Naive thymus-derived CD8-positive, alpha-beta T cell (primary cell): ENCODE measurements at places on chromosomes 5 and 9. TPM values are rescaled to one million over a fixed set of nuclear protein-coding genes. Genes with fewer than 3 reads are reported as not detected.

- DNase-seq, result no peak
- H3K27me3 ChIP-seq, result no peaks in the 10 kb centered on the region
- H3K4me1 ChIP-seq, result peaks cover 3% of the 10 kb centered on the region
- H3K27ac ChIP-seq, result no peak overlapping the region
- peaks cover 12% of the 10 kb centered on the region for H3K36me3 ChIP-seq
These were observed 24.9 kb downstream of the KCNV2 start for GRCh38 chr9:2742214-2742613.

Gene PTPRD
- not detected for total RNA-seq

Gene GNE
- total RNA-seq, result 17.4 TPM

DNA sequence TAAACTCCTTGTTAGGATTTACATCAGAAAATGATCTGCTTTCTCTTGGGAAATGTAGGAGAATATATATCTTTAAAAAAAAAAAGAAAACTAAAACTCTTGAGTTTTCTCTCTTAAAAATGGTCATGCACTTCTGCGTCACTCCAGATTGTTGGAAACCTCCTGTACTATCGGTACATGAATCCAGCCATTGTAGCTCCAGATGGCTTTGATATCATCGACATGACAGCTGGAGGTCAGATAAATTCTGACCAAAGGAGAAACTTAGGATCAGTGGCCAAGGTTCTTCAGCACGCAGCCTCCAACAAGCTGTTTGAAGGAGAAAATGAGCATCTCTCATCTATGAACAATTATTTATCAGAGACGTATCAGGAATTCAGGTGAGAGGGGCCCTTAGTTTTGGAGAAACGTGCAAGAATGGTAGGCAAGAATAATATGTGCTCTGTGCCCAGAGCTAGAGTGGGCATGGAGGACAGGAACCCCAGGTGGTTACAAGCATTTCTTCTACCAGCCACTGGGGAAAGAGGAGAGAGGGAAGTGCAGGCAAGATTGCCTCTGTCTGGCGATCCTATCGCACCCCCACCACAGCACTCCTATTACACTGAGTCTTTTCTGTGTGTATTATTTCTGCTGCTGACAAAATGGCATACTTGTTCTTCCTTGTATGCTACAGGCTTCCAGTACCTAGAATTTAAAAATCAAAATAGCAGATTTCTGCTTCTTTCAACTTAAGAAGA, 41.4 kb upstream of the F2R start:
- peaks cover 91% of the 10 kb centered on the region for H3K36me3 ChIP-seq
- no peak overlapping the region for H3K4me3 ChIP-seq
- H3K27me3 ChIP-seq, result no peaks in the 10 kb centered on the region
- no peak overlapping the region for H3K27ac ChIP-seq
- H3K4me1 ChIP-seq, result no peaks in the 10 kb centered on the region
- DNase-seq, result no peak

GRCh38 chr5:6941631-6942030, 228.4 kb downstream of the TENT4A start:
- H3K36me3 ChIP-seq, result no peaks in the 10 kb centered on the region
- H3K27ac ChIP-seq, result no peak overlapping the region
- H3K27me3 ChIP-seq, result peaks cover 25% of the 10 kb centered on the region
- no peaks in the 10 kb centered on the region for H3K4me1 ChIP-seq
- DNase-seq, result no peak

Gene CCDC187
- total RNA-seq, result not detected

DNA sequence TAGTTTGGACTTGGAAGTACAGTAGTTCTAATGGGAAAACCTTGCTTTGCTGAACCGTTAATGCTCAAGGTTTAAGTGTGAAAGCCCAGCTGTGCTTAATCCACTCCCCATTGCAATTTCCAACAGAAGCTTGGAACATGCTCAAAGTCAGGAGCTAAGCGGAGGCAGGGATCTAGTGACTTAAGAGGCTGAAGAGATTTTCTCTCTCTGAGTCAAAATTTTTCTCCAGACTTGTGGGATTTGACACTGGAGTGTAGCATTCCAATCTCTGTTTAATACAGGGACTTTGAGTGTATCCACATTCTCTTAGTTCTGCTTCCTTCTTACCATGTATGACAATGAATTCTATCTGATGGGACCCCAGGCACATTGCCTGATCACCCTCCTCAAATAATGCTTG, 471.8 kb downstream of the KIF4B start:
- no peak overlapping the region for H3K27ac ChIP-seq
- no peaks in the 10 kb centered on the region for H3K4me1 ChIP-seq
- H3K4me3 ChIP-seq, result no peak overlapping the region
- no peak for DNase-seq

Gene LVRN
- 0.38 TPM for total RNA-seq

Gene MUSK
- total RNA-seq, result not detected

GRCh38 chr9:12815888-12816287, 41.1 kb downstream of the LURAP1L start:
- H3K4me3 ChIP-seq, result no peak overlapping the region
- no peak for DNase-seq

Gene LCN15
- total RNA-seq, result not detected

DNA sequence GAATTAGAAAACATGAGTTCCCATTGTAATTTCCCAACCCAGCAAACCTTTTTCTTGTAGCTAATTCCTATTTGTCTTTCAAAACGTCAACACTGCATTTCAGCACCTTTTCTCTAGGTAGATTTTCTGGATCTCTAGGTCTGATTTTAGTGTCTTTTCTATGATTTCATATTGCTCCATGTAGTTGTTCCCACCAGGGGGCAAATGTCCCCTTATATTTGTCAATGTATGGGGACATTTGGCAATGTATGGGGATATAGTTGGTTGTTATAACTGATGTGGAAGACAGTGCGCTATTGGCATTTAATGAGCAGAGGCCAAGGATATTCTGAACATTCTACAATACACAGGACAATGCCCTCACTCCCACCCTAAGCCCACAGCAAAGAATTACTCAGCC, 273.9 kb upstream of the ADRA1B start:
- H3K36me3 ChIP-seq, result peaks cover under 1% of the 10 kb centered on the region
- no peak overlapping the region for H3K4me3 ChIP-seq
- H3K4me1 ChIP-seq, result no peaks in the 10 kb centered on the region

DNA sequence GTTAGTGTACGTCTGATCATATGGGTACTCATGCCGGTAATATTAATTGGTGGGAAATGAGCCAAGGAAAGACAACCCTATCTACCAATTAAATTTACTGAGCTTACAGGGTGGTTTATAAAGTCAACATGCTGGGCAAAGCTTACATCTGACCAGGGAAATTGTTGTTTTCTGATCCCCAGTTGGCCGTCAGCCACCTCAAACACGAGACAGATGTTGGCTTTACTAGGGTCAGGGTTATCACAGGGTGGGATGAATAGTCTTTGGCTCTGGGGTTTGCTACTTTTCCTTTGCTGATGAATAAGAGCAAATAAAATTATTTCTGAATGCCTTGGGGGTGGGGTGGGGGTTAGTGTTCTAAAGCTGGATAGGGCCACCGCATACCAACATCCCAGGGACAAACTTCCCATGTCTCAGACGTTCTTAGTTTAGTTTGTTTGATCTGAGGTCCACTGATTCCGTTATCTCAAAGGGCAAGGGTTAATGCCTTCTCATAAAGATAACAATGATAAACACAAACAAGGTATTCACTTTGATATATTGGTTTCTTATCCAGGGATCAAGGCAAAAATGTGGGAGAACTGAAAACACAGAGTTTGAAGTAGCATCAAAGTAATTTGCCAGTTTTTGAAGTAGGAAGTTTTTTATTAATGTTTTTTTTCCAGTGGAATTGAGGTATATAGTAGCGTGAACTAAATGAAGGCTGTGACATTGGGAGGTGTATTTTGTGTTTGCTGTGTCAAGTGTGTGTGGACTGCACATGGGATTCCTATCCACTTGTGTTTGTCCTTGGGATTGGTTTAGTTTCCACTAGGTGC, 109.1 kb upstream of the RPS23 start:
- no peaks in the 10 kb centered on the region for H3K4me1 ChIP-seq
- H3K27me3 ChIP-seq, result peaks cover 4% of the 10 kb centered on the region
- no peak overlapping the region for H3K27ac ChIP-seq
- H3K36me3 ChIP-seq, result no peaks in the 10 kb centered on the region
- DNase-seq, result no peak

GRCh38 chr9:136451221-136451877, 11.7 kb upstream of the INPP5E start:
- peaks cover 91% of the 10 kb centered on the region for H3K36me3 ChIP-seq
- no peaks in the 10 kb centered on the region for H3K4me1 ChIP-seq
- no peak overlapping the region for H3K27ac ChIP-seq

- peak; percentile 7 for DNase-seq
- no peaks in the 10 kb centered on the region for H3K36me3 ChIP-seq
- H3K27ac ChIP-seq, result no peak overlapping the region
- H3K27me3 ChIP-seq, result no peaks in the 10 kb centered on the region
- H3K4me3 ChIP-seq, result no peak overlapping the region
These were observed 9.2 kb upstream of the SHOC1 start for GRCh38 chr9:111803924-111804323.

- H3K4me1 ChIP-seq, result no peaks in the 10 kb centered on the region
- DNase-seq, result no peak
- no peaks in the 10 kb centered on the region for H3K36me3 ChIP-seq
- H3K27me3 ChIP-seq, result peaks cover 2% of the 10 kb centered on the region
- no peak overlapping the region for H3K4me3 ChIP-seq
- H3K27ac ChIP-seq, result no peak overlapping the region
These were observed 26.7 kb upstream of the ALDH1A1 start for GRCh38 chr9:72979405-72980100.

GRCh38 chr5:36457511-36458270, 148.7 kb upstream of the SLC1A3 start:
- no peaks in the 10 kb centered on the region for H3K4me1 ChIP-seq
- no peak overlapping the region for H3K27ac ChIP-seq
- no peaks in the 10 kb centered on the region for H3K36me3 ChIP-seq
- H3K4me3 ChIP-seq, result no peak overlapping the region
- peaks cover 10% of the 10 kb centered on the region for H3K27me3 ChIP-seq

Gene SYNPO
- total RNA-seq, result 0.83 TPM

DNA sequence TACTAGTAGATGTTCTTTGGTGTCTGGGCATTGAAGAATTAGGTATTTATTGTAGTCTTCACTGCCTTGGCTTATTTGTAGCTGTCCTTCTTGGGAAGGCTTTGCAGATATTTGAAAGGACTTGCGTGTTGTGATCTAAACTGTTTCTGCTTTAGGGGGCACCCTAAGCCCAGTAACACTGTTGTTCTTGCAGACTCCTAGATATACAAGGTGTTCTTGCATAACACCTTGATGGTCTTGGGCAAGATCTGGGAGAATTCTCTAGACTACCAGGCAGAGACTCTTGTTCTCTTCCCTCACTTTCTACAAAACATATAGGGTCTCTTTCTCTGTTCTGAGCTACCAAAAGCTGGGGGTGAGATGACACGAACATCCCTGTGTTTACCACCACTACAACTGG, 179.1 kb downstream of the FAM170A start:
- no peak for DNase-seq
- H3K27ac ChIP-seq, result no peak overlapping the region
- no peak overlapping the region for H3K4me3 ChIP-seq

Gene UBE2D2
- 236 TPM for total RNA-seq

Gene SAXO1
- total RNA-seq, result 0.38 TPM

DNA sequence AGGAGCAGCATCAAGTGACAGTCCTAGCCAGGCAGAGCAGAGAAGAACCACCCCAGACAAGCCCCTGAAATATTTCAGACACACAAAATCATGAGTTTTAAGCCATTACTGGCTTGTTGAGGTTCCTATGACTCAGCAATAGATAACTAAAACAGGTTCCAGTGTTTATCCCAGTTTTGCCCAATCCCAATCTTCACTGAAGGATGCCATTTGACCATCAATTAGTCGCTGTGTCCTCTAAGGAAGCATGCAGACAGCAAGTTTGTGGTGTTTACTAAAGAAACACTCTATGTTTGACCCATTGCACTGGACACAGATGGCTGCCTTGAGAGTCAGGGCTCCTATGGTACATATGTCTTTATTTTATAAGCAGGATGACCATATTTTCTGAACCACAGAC, 186.7 kb downstream of the SYK start:
- H3K4me3 ChIP-seq, result no peak overlapping the region
- no peak overlapping the region for H3K27ac ChIP-seq
- DNase-seq, result no peak
- no peaks in the 10 kb centered on the region for H3K4me1 ChIP-seq
- no peaks in the 10 kb centered on the region for H3K36me3 ChIP-seq

DNA sequence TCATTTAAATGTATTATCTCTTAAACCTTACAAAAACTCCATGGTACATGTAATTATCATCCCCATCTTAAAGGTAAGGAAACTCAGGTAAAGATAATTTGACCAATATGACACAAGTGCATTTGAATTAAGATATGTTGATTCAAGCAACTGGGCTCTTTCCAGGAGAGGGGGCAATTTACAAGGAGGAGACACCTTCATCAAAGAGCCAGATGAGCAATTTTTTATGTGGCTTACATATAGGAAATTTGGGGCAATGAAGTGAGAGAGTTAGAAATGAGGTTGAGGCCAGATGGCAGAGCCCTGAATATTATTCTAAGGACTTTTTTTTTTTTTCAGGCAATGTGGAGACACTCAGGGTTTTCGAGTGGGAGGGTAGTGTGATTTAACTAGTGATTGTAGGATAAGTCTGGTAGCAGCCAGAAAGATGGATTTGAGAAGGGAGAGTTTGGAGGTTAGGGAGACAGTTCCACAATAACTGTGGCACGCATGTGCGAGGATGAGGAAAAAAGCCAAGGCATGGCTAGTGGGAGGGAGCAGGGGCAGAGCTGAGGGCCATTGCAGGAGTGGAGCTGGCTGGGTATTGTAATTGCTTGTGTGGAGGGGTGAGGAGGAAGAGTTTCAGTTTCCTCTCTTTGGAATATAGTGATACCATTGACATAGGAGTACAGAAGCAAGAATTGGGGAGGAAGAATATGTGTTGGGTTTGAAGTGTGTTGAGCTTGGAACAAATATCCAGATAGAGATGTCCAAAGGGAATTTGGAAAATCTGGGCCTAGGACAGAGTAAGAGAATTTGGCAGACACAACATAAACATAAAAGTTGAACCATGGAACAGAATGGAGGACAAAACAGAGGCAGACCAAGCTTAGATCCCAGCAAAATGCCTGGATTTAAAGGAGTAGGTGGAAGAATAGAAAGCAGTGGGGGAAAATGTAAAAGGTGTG, 72.0 kb downstream of the ACTBL2 start:
- no peak overlapping the region for H3K4me3 ChIP-seq
- H3K27ac ChIP-seq, result no peak overlapping the region
- no peak for DNase-seq
- no peaks in the 10 kb centered on the region for H3K36me3 ChIP-seq
- H3K27me3 ChIP-seq, result peaks cover 2% of the 10 kb centered on the region

Gene PCDHGB3
- 0.55 TPM for total RNA-seq

Gene WWC1
- 0.62 TPM for total RNA-seq

- H3K27me3 ChIP-seq, result peaks cover 23% of the 10 kb centered on the region
- no peaks in the 10 kb centered on the region for H3K36me3 ChIP-seq
- no peak overlapping the region for H3K4me3 ChIP-seq
- DNase-seq, result no peak
These were observed 268.2 kb upstream of the RFX3 start for GRCh38 chr9:3793971-3794383.

GRCh38 chr9:18909140-18910018, 123.6 kb downstream of the SAXO1 start:
- no peak overlapping the region for H3K27ac ChIP-seq
- no peak overlapping the region for H3K4me3 ChIP-seq
- H3K4me1 ChIP-seq, result no peaks in the 10 kb centered on the region
- no peaks in the 10 kb centered on the region for H3K36me3 ChIP-seq
- no peak for DNase-seq
